ENCODE measurements at places on chromosomes 2 and 18. TPM values are rescaled to one million over a fixed set of nuclear protein-coding genes. Genes with fewer than 3 reads are reported as not detected.
A peak's percentile ranks its signal among the peaks of the same experiment; 100 is the strongest.

DNA sequence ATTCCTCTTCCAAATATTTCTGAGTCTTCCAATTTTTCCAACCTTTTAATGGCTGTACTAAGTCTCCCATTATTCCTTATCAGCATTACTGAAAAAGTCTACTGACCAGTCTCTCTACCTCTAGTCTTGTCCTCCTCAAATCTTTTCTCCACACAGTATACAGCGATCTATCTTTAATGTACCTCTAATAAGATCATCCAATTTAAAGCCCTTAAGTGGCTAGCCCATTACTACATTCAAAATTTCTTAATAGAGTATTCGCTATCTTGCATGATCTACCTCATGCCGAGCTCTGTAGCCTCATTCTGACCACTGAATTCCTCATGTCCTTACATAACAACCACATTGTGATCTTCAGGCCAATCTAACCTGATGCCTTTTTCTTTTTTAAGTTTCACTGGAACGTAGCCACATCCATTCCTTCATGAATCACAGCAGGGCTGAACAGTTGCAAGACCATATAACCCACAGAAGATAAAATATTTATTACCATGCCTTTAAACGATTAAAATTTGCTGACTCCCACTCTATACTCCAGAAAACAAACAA is 57.9 kb downstream of the SLC66A3 start:
- no peak for DNase-seq

DNA sequence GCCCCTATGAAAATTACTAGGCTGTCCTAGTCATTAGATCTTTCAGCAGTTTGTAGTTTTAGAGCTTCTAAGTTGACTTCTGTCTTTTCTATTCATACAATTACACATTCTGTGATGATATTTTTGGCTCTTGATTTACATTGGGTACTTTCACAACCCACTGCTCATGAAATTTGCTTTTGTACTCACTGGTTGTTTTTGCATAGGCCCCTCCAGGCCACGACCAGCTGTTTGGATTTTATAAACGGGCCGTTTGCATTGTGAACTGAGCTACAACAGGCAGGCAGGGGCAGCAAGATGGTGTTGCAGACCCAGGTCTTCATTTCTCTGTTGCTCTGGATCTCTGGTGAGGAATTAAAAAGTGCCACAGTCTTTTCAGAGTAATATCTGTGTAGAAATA is 193.8 kb downstream of the RPIA start:
- DNase-seq, result no peak

DNA sequence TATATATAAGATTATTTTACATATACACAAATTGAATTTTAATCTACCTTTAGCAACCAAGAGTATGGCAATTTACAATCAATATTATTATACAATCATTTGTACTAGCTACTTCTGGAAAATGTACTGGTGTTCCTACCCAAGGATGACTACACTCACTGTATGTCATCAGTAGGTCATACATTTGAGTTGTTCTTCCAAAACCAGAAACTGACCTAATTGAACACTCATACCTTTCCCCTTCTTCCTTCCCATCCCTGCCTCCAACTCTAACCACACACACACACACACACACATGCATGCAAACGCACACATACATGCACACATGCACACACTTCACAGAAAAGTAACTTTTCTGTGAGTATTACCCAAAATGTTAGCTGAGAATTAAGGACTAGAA is 8.2 kb upstream of the ERCC3 start:
- no peak for DNase-seq

GRCh38 chr2:168456521-168457189 is 583 bp downstream of the CERS6 start:
- DNase-seq, result peak; percentile 40

- DNase-seq, result no peak
These were observed 13.9 kb downstream of the HDAC4 start for GRCh38 chr2:239386872-239387445.

- DNase-seq, result no peak
These were observed 140.7 kb downstream of the PTRHD1 start for GRCh38 chr2:24652265-24653182.

DNA sequence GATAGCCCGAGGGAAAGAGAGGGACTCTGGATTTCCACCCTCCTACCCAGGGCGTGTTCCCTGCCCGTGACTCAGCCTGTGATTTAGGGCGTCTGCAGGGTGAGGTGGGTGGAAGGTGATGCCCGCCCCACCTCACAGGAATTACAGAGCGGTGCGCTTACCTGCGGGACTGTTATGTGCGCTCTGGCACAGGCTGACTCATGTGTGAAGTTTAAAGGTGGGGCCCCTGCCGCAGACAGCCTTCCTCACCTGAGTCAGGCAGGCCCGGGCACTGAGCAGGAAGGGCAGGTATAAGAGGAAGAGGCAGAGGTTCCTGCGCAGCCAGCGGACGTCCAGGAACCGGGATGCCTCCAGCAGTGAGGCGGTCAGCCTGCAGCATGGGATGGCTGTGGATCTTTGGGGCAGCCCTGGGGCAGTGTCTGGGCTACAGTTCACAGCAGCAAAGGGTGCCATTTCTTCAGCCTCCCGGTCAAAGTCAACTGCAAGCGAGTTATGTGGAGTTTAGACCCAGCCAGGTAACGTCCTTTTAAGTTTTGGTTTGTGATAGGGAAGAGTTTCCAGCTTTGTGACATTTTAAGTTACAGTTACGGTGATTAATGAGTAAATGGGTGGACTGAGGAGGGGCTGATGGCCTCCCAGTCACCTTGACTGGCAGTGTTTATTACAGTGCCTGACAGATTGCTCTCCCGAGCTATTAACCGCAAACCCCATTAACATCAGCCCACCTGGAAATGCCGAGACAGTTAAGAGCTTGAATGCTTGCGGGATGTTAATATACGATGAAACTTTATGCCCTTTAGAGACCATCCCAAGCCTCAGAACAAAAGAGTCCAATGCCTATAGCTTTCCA is 141.6 kb upstream of the TTC39C start:
- DNase-seq, result no peak

SP3 gene
- 53.9 TPM for polyA plus RNA-seq

DYSF gene
- polyA plus RNA-seq, result 2.4 TPM

MC5R gene
- not detected for polyA plus RNA-seq

PTMA gene
- polyA plus RNA-seq, result 174 TPM

Measured in HepG2 (cell line).